ENCODE measurements at places on chromosomes 3 and 15.

DNA sequence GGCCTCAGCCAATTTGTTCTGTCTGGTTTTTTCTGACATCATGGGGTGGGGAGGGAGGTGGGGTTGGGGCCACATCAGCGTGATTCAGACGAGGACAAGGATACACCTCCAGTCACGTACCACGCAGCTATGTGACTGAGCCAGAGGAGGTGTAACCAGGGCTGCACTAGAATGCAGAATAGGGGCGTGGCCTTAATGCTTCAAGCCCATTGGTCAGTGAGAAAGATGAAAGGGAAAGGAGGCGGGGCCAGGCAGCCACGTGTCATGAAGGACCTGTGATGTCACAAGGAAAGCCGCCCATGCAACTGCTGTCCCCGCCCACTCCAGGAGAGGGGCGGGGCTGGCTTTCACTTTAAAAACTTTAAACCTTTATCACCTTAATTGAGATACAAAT, at the start of gene GOLGA6L2:
Gene GOLGA6L2, minus strand, starts transcription at position 137 of the 394 bp plus-strand sequence. Its CDS starts 62 bp downstream, at position 75.
- DNase-seq, result no peak

GRCh38 chr3:145145461-145145860, 1015.5 kb downstream of the PLOD2 start:
- DNase-seq, result no peak

DNA sequence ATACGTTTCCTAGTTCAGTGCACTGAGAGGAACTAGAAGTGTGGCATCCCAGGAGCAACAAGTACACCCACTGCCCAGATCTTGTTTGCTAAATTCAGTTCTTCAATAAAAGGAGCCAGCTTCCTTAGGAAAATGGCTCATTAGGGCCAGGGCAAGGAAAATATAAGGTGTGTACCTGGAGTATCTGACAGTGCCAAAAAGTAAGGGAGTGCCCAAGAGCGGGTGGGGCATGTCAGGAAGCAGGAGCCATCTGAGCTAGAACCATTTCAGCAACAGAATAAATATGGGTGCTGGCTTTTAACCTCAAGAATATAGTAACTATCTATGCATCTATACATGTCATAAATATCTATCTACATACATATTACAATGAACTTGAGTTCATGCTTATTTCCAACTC, 44.1 kb downstream of the SLC41A3 start:
- DNase-seq, result no peak

DNA sequence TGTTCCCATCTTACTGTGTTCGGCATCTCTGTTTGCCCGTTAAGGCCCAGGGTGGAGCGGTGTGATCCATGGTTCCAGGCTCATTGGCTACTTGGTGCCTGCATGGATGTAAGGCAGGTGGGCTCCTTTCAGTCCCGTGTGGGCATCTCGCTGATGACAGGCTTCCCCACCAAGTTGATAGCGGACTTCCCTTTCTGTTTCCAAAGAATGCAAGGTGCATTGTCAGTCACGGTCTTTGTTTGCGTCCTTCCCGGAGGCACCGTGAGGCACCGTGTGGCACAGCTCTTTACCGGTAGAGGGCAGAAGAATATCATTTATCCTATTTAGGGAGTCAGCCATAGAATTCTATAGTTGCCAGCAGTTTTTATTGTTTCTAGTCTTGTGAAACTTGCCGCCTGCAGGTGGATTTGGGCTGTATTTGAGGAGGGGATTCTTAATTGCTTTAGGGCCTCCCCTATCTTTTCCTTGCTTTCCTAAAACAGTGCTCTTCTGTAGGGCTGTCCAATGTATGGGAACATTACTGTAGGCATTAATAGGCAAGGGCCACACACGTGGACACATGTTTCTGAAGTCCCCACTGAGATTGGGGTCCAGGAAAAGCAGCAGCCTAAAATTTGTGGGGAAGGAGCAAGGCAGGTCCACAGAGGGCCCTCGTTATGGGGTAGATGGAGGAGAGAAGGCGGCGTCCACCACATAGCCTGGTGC, 244.1 kb downstream of the SLCO3A1 start:
- DNase-seq, result peak; percentile 69

DNA sequence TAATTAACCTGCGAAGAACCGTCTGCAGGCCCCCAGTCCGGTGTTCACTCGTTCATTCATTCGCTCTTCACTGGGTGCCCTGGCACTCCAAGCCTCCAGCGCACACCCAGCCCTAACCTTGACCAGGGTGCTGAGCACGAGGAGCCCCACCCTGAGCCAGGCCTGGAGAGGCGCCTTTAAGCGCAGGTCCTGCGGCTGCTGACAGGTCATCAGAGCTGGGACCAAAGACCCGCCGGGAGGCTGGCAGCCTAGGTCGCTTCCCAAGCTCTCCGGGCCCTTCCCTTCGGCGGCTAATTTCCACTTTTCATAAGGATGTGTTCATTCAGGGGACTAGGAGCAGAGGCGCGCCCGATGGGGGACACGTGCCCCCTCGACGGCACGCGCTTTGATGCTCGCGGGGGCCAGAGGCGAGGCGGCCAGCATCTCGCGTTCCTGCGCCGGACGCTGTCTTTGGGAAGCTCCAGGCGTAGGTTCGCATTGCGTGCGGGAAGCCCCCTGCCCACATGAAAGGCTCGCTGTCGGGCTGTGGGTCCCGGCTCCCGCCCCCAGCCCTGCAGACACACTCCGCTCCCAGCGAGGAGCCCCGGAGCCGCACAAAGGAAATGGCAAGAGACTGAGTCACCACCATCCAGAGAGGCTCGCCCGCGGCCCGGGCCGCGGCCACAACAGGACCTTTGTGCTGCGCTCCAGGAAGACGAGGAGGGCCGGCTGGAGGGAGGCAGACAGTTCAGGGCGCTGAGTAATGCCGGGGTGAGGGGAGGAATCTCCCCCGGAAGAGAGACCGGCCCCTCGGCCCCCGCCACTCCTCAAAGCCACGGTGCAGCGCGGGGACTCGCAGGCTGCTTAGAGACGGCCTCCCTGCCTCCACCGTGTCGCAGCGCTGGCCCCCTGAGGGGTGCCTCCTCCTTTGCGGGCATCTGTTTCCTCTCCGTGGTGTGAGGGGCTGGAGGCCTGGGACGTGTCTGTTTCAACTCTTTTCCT, 266.4 kb upstream of the HES1 start:
- DNase-seq, result peak; percentile 5

DNA sequence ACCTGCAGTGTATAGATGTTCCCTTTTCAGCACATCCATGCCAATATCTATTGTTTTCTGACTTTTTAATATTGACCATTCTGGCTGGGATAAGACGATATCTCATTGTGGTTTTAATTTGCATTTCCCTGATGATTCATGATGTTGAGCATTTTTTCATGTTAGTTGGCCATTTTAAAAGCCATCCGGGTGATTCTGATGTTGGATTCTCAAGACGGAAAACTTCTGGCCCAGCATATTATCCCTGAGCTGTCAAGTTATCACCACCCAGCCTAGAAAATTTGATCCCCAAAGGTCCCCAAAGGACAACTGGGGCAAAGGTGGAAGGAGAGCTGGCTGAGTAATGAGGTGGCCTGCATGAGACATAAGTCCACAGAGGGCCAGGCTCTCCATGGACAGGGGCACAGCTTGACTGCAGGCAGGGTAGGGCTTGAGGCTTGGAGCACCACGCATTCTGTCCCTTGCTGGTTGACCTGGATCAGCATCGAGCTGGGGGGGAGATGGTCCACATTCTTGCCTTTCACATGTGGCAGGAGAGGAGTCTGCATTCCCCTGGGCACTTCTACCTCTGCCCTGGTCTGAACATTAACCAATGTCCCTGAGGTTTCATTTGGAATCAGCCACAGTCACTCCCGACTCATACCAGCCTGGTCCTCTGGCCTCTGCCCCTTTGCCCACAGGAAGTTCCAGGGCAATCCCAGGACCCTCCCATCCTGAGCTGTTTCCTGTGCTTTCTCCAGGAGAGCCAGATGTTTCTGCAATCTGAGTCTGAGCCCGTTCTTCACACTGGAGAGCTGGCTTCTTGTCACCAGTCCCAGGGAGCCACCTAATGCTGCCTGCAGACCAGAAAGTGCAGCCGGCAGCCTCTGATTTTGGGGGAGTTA, 69.2 kb downstream of the ISG20 start:
- no peak for DNase-seq

GRCh38 chr15:74226761-74227540, 9.2 kb upstream of the CCDC33 start:
- no peak for DNase-seq

GRCh38 chr15:75776065-75776423, 63.4 kb upstream of the CSPG4 start:
- no peak for DNase-seq

DNA sequence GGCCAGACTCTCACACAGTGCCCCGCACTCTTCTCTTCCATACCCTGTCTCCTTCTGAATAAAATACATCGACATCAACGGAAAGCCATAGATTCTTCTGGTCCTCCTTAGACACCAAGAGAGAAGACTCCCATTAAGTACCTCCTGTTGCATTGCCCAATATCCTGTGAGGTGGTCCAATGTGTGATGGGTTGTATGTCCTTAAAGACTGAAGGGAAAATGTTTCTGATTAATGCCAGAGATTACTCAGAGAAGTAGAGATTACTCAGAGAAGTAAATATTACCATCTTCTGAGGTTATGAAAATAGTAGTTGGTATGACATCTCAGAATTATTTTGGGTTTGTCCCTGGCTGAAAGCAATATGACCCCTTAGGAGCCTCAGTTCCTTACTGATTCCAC, 60.8 kb upstream of the GALNT15 start:
- no peak for DNase-seq

DNA sequence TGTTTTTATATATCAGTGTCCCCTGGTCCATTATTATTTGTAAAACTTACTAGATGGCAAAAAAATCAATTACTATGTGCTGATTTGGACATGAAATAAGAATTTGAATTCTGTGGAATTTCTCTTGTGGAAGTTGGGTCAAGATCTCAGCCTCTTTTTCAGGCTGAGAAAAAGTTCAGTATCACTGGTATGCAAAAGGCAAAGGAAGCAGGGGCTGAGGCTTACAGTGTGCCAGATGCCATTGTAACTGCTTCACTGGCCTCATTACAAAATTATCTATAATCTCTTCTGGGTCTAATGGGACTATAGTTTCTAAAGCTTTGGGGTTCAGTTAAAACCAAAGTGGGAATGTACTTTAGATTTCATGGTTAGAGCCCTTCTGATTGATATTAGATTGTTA, 125.9 kb upstream of the SLC7A14 start:
- no peak for DNase-seq

- DNase-seq, result no peak
These were observed 230.9 kb downstream of the XXYLT1 start for GRCh38 chr3:195040094-195040493.

DNA sequence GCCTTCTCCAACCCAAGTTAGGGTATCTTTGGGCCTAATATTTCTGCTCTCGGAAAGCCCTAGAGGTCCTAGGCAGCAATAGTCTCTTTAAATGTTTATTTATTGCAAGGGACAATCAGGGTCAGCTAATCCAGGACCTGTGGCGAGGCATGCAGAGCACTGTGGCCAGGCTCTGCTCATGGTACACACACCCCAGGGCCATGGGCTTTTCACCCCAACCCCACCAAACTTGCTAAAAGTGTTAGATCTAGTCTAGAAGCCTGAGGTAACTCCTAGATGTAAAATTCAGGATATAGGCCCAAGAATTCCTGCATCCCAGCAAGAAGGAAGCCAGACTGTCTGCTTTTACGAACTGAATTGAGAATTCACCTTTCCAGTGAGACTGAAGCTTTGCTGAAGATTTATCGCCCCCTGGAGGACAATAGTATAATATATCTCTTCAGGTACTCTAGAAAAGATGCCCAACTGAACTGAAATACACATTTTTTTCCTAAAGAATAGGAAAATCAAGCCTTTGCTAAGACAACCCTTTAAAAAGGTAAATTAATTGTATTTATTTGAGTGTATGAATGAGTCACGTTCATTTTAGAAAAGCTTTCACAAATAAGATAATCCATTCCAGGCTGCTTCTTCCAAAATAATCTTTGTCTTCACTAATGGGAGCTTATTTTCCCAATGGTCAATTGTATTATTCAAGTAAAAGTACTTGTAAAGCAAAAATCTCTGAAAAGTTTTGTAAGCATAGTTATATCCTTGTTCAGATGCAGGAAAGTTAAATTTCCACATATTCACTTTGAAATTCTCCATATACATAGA, 89.8 kb downstream of the LRRC3B start:
- DNase-seq, result no peak

DNA sequence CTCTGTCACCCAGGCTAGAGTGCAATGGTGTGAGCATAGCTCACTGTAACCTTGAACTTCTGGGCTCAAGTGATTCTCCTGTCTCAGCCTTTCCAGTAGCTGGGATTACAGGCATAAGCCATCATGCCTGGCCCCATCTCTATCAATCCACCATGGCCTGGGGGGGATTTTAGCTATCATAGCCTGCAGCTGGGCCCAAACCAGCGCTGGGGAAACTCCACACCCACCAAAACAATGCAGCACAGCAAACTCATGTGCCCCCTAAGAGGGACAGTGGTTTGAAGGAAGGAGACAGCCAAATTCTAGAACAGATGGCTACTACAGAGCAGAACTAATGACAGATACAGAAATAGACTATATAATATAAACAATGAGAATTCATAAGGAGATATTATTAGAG, 13.8 kb upstream of the NSMCE3 start:
- no peak for DNase-seq

Measured in head of caudate nucleus (tissue), 42 donors.